Osteoblast (primary cell): ENCODE measurements at places on chromosomes 3 and 15. TPM values are rescaled to one million over a fixed set of nuclear protein-coding genes. Genes with fewer than 3 reads are reported as not detected.

Gene SNTN
- total RNA-seq = not detected in 2 replicates

Gene ROBO2
- total RNA-seq = under 0.01 and 0.36 TPM in 2 replicates

Gene ITGA11
- 567 and 697 TPM in 2 replicates for total RNA-seq

Gene ADAMTS9
- total RNA-seq = 2.7 and 4.0 TPM in 2 replicates

Gene GABRR3
- total RNA-seq = not detected in 2 replicates

Gene UBXN7
- total RNA-seq = 21.0 and 21.2 TPM in 2 replicates

Gene FOXP1
- total RNA-seq = 195 and 228 TPM in 2 replicates
